ENCODE measurements at places on chromosomes 7 and 10. TPM values are rescaled to one million over a fixed set of nuclear protein-coding genes. Genes with fewer than 3 reads are reported as not detected.

The PRSS58 gene
- total RNA-seq, result not detected

The CYP3A4 gene
- not detected for total RNA-seq

The IFIT1B gene
- total RNA-seq, result not detected

DNA sequence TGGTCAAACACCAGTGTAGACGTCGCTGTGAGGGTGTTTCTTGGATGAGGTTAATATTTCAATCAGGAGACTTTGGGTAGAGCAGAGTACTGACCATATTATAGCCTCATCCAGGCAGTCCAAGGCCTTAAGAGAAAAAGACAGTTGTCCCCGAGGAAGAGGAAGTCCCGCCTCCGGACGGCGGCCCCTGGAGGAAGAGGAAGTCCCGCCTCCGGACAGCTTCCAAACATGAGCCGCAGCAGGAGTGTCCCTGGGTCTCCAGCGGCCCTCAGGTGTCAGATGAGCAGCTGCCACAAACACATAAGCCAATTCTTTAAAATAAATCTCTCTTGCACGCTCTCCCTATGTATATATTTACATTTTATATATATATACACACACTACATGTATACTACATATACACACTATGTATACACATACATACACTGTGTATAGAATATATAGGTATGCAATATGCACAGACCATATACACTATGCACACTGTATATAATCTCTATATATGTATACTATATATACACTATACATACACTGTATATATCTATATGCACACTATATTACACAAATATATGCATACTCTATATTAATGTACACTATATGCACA is 37.5 kb downstream of the PWWP2B start:
- H3K36me3 ChIP-seq, result no peaks in the 10 kb centered on the region
- DNase-seq, result peak; percentile 87
- H3K27ac ChIP-seq, result peak overlapping the region; percentile 49
- peaks cover 4% of the 10 kb centered on the region for H3K4me1 ChIP-seq

DNA sequence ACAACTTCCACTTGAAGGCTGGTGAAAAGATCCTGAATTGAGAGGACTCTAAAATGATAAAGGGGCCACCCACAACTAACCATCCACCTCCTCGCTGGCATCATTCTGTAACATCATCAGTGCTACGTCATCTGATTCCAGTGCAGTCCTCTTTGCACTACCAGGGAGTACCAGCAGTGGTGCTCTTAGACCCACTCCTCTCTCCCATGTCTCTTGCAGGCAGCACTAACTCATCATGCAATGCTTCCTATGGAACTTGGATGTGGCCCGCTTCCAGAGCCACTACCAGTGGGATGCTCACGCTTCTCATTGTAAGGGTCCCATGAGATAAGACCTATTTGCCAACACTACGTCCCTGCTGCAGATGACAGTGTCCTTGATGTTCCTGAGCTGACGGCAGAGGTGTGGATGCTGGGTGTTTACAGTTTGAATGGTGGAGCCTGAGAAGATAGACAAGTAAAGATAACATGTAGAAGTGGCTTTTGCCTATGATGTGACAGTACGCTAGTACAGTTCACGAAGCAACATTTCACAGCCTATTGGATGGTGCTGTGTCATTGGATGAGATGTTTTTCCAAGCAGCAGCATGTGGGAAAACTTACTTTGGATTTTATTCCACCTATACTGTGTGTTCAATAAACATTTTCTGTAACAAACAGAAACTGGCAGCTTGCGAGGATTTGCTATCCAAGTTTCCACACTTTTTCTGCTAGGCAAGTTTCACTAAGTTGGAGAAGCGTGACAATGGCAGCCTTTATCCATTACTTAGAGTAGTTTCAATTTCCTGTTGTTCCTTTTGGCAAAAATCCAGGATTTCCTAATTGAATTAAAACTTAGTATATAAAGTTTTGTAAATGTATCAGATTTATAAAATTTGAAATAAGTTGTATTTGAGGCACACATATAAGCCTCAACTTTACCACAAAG is 35.8 kb upstream of the COBL start:
- H3K4me1 ChIP-seq, result no peaks in the 10 kb centered on the region
- DNase-seq, result no peak
- no peaks in the 10 kb centered on the region for H3K36me3 ChIP-seq
- no peaks in the 10 kb centered on the region for H3K27me3 ChIP-seq

DNA sequence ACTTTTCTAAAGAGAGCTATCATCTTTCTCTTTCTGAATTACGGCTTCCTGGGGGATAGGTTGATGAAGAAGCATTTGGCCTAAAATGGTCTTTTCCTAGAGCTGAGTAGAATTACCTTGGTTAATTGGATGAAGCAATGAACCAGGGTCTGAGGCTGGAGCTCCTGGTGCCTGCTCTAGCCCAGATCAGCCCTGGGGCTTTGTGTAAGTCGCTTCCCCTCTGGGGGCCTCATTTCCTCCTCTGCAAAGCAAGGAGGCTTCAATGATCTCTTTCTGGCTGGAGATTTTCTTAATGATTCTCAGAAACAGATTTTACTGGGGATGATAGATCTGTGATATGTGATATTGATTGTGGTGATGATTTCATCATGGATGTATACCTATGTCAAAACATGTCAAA is 3.5 kb upstream of the CPA2 start:
- no peak overlapping the region for H3K4me3 ChIP-seq
- no peaks in the 10 kb centered on the region for H3K27me3 ChIP-seq
- peaks cover 2% of the 10 kb centered on the region for H3K4me1 ChIP-seq
- no peak overlapping the region for H3K27ac ChIP-seq
- no peaks in the 10 kb centered on the region for H3K36me3 ChIP-seq

Measured in activated CD4-positive, alpha-beta T cell treated with anti-CD3 and anti-CD28 coated beads, Interleukin-2, amount 10 ng/mL, durations not matched to agents 24 days and 14 days (primary cell).